ENCODE measurements at places on chromosomes 2 and 18. TPM values are rescaled to one million over a fixed set of nuclear protein-coding genes. Genes with fewer than 3 reads are reported as not detected.

NPPC gene
- not detected for total RNA-seq

SERPINB10 gene
- total RNA-seq = 0.08 TPM

WNT10A gene
- 4.2 TPM for total RNA-seq

ING5 gene
- total RNA-seq = 18.5 TPM

MYL12B gene
- 753 TPM for total RNA-seq

FBXO15 gene
- not detected for total RNA-seq

PTPN2 gene
- 47.3 TPM for total RNA-seq

GPR55 gene
- not detected for total RNA-seq

NPAS2 gene
- total RNA-seq = 12.9 TPM

CHRND gene
- total RNA-seq = not detected

IL36B gene
- not detected for total RNA-seq

ABCG8 gene
- not detected for total RNA-seq

TUBA3E gene
- not detected for total RNA-seq

GTF2A1L gene
- not detected for total RNA-seq

PLGLB2 gene
- total RNA-seq = 4.1 TPM

FAM237A gene
- not detected for total RNA-seq

RNF125 gene
- total RNA-seq = 1.5 TPM

SOWAHC gene
- total RNA-seq = 61.0 TPM

PLGLB1 gene
- total RNA-seq = 0.55 TPM

ECEL1 gene
- not detected for total RNA-seq

LIMS1 gene
- total RNA-seq = 35.4 TPM

ABCG5 gene
- total RNA-seq = not detected

SRD5A2 gene
- total RNA-seq = not detected

GATA6 gene
- total RNA-seq = 1.0 TPM

CMPK2 gene
- 0.19 TPM for total RNA-seq

STON1 gene
- total RNA-seq = 1.2 TPM

MBD2 gene
- total RNA-seq = 45.1 TPM

DNAH6 gene
- total RNA-seq = under 0.01 TPM

CAPN14 gene
- total RNA-seq = 0.30 TPM

EVX2 gene
- not detected for total RNA-seq

SMAD4 gene
- 54.0 TPM for total RNA-seq

KDSR gene
- 80.4 TPM for total RNA-seq

HOXD13 gene
- not detected for total RNA-seq

METTL21A gene
- total RNA-seq = 25.5 TPM

ADCYAP1 gene
- not detected for total RNA-seq

SPATA3 gene
- not detected for total RNA-seq

XIRP2 gene
- total RNA-seq = not detected

FBXO41 gene
- 5.4 TPM for total RNA-seq

KCNE4 gene
- total RNA-seq = not detected

Data from hair follicular keratinocyte (primary cell).